ENCODE measurements at places on chromosomes 12 and 14.

GRCh38 chr12:52254180-52254964 is 20.1 kb upstream of the KRT86 start:
- DNase-seq: no peak

DNA sequence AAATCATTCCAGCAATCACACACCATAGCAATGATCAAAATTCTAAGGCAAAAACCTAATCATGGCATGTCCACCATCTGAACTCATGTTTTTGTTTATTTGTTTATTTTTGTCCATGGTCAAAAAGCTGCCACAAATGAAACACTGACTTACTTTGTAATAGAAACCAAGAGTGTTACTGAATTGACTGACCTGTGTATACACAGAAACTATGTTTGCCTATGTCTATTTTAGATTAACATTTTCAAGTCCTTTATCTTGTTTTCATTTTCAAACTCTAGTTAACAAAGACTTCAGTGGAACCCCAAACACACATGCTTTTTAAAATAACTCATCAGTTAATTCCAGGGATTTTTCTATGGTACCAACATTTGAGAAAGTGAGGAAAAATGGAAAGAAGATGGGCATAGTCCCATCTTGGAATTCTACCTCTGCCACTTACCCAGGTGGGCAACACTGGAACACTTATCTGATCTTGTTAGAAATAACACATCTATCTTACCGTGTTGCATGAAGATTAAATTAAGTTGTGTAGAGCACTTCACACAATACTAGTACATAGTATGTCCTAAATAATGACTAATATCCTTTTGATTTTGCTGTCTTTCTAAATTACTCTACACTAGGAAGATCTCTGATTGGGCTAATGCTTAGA is 6.4 kb downstream of the LUM start:
- no peak for DNase-seq

GRCh38 chr12:54984658-54985376 is at the start of gene TESPA1:
Gene TESPA1 (minus strand): TSS chr12:54984762. CDS start chr12:54974562, 10,200 bp downstream.
- no peak for DNase-seq

GRCh38 chr12:13374793-13375192 is 178.3 kb downstream of the EMP1 start:
- no peak for DNase-seq

- DNase-seq: no peak
These were observed 448.7 kb upstream of the OR4E1 start for GRCh38 chr14:22122227-22122818.

Data from iPS DF 19.7 (cell line).